ELR (cell line): ENCODE measurements at places on chromosomes 5 and 9.

- no peak for DNase-seq
These were observed 757 bp downstream of the ZBED3 start for GRCh38 chr5:77086368-77086688.

GRCh38 chr5:9343146-9343850 is 202.6 kb downstream of the SEMA5A start:
- peak; percentile 66 for DNase-seq

DNA sequence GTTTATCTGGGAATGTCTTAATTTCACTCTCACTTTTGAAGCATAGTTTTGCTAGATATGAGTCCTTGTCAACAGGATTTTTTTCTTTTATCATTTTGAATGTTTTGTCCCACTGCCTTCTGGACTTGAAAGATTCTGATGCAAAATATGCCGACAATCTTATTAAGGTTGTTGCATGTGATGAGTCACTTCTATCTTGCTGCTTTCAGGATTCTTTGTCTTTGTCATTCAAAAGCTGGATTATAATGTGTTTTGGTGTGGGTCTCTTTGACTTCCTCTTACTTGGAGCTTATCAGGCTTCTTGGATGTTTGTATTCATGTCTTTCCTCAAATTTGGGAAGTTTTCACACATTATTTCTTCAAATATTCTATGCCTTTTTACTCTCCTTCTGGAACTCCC is 33.8 kb downstream of the PLEKHG4B start:
- DNase-seq, result no peak

DNA sequence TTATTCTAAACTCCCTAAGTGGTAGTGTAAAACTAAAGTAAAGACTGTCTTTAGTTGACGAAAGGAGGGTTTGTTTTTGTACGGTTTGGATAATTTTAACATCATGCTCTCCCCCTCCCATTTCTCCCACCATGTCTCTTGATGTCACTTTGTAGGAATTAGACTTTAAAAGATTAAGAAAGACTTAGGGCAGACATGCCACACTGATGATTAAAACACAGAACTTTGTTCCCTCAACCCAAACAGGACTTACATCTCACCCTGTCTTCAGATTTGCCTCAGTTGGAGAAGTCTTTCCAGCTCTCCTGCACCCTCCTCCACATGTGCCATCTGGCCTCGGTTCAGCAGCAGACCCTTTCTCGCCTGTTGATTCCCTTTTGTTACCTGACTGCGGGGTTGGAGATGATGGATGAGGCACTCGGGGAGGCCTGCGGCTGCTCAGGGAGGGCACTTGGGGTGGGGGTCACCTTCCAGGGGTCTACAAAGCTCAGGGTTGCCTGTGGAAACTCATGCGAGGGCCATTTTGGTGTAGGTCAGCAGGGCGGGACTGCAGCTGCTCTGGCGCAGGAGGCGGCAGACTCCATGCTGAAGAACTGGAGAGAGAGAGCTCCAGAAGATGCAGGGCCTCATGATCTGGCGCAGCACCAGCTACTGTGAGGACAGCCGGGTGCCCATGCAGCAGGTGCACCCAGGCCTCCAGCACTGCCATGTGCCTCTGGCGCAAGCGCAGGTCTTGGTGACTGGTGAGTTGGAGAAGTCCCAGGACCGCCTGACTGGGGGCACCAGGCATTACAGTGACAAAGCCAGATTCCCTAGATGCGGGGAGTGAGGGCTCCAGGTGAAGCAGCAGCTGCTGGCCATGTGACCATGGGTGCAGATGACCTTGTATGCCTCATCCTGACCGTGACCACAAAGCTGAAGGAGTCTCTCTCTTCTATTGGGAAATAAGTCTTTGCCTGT is 24.5 kb upstream of the EXOC3 start:
- peak; percentile 47 for DNase-seq
